Hematopoietic multipotent progenitor cell treated with erythropoietin and hydrocortisone succinate and interleukin-3 and kit ligand, for 15 days (in vitro differentiated cells): ENCODE measurements at places on chromosomes 11 and 22.
A peak's percentile ranks its signal among the peaks of the same experiment; 100 is the strongest.

- DNase-seq, result peak; percentile 70
Observed at GRCh38 chr11:44066732-44067141, 667 bp downstream of the ACCS start.

- DNase-seq, result no peak
Observed at GRCh38 chr22:35838855-35839576, 121.3 kb downstream of the APOL5 start.

DNA sequence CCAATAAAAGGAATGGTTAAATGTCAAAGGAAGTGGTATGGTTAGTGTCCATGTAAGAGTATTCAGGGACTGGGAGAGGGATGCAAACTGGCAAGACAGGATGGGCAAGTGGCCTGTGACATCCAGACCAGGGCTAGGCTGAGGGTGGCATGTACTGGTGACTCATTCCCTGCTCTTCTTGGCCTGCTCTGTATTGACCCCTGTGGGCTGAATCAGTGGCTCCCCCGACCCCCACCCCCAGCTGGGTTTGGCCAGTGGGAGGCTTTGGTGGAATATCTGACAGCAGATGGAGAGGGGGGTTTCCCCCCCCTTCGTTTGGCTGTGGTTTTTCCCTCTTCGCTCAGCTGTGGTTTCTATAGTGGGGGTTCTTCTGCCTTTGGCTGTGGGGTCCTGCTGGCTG lies 87.7 kb downstream of the CSNK2A3 start:
- no peak for DNase-seq

DNA sequence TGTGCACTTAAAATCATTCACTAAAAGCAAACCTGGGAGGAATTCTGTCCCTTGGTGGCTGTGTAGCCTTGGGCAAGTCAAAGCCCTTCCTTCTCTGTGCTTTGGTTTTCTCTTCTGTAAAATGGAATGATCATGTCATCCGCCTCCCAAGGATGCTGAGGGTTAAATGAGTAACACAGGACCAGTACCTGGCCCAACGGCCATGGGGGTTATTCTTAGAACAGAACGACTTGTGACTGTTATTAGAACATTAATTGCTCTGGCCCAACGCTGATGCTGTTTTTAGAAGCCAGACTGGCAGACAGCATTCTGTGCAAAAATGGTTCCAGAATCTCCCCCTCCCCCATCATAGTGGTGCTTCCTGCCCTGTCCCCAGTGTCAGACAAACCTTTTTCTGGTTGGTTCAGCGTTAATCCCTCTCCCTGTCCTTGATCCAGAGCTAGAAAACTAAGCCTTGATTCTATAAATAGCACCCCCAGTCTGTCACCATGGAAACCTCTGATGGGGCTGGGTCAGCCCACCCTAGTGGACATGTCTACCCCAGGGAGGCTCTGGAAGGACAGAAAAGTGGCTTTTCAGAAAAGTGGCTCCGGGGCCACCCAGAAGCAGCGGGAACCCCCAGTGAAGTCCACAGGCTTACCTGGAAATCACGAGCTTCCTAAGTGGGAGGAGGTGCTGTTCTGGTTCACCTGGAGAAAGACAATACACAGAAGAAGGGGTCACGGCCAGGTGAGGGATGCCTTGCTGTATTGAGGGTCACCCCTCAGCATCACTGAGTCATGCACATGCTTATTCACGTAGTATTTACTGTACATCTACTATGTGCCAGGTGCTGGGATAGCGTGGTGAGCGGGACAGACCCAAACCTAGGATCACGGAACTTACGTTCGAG lies 15.5 kb upstream of the TFIP11 start:
- no peak for DNase-seq

DNA sequence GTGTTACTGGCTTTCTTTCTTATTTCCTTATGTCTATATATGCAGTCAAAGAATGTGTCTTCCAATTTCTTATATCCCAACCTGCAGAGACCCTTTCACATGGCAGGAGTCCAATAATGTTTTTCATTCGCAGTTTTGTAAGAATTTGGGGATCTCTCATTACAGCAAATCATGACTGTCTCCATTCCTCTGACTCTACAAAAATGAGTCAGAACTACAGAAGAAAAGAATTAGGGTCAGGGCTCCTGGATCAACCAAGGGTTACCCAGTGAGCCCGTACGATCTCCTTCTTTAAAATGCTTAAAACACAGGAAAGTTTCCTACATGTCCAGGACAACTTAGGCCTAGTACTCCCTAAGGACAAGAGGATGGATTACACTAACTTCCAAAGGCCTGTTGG lies 42.2 kb downstream of the RPUSD4 start:
- DNase-seq, result no peak

DNA sequence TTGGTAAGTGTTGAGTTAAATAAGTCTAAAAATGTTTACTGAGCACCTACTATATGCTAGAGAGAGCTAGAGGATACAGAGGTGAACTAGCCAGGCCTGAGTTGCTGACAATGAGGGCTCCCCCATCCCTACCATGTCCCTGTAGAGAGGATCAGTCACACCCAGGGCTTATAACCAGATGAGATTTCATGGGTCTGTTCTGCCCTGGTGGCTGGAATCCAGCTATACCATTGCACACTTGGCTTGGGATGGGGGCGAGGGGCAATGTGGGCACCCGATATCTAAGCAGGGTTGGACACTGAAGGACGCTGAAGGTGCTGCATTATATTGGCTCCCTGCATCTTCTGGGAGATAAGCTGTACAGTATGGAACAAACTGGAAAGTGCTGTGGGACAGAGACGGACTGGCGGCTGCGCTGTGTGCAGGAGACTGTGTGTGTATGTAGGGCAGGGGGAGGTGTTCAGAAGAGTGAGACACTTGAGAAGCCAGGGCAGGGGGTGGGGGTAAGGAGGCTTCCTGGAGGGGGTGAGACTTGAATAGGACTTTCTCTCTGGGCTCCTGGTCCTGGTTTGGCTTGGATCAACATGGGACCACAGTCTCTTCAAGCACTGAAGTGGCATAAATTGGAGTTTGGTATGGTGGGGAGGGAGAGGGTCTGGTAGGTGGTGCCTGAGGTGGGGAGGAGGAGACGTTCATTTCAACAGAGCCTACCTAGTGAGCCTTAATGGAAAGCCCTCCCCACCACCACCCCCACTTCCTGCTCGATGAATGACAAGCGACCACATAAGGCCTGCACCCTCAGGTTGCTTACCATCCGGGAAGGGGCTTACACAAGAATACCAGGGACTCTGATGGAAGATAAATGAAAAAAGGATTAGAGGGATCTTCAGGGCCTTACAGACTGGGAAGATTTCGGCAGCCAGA lies 1.8 kb downstream of the CD82 start:
- no peak for DNase-seq

GRCh38 chr11:29656597-29656996 lies 360.2 kb downstream of the KCNA4 start:
- DNase-seq, result no peak

- DNase-seq, result no peak
Observed at GRCh38 chr11:111960916-111961315, 23.8 kb downstream of the DIXDC1 start.

DNA sequence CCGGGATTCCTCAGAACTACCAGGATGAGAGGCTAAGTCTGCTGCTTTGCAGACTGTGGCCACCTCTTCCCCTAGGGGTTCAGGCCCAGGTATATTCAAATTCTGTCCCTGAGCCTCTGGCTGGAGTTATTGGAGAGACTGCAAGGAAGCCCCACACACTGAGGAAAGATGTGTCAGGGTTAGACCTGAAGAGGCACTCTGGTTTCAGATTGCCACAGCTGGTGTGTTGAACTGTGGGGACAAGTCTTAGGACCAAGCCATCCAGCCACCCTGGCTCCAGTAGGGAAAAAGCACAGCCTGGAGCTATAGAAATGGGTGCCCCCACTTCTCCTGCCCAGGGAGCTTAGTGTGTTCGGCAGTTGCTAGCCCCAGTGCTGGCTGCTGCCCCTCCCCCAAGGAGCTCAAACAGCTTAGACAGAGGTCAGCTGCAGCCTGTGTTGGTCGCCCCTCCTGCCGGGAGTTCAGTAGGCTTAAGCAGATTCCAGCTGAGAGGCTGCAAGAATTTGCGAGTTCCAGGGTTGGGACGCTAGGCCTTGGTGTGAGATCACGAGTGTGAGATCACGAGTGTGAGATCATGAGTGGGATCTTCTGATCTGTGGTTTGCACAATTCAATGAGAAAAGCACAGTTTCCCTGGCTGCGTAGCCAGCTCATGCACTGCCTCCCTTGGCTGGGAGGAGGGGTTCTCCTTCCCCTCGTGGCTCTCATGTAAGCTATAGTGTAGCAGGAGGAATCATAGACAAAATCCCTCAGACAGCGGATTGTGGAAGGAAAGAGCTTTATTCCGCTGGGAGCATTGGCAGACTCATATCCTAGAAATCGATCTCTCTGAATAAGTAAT lies 552.1 kb upstream of the CHORDC1 start:
- DNase-seq, result no peak

DNA sequence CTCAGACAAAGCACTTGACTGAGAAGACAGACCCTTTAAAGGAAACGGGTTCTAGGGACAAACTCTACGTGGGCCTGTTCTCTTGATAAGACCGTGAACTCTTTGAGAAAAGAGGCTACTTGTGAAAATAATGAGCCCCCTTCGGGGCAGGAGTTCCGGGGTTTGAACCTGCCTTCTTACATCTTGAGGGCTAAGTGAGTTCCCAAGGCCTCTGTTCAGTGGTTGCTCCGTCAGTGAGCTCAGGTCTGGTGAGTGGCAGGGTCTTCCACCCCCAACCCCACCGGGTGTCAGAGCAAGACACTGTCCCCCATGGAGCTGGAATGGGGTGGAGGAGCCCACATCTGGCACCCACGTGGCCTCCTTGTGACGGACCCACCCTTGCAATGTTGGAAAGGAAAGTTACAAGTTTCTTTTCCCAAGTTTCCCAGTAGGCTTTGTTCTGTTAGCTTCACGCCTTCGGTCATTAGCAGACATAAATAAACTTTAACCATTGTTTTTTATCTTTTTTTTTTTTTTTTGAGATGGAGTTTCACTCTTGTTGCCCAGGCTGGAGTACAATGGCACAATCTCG lies 6.3 kb upstream of the SAMM50 start:
- DNase-seq, result no peak

- no peak for DNase-seq
Observed at GRCh38 chr22:48855593-48856307, 971.9 kb downstream of the BRD1 start.

GRCh38 chr11:76791861-76792260 lies 8.7 kb downstream of the TSKU start:
- peak; percentile 70 for DNase-seq

- DNase-seq, result no peak
Observed at GRCh38 chr11:123268156-123268555, 73.1 kb upstream of the CLMP start.

DNA sequence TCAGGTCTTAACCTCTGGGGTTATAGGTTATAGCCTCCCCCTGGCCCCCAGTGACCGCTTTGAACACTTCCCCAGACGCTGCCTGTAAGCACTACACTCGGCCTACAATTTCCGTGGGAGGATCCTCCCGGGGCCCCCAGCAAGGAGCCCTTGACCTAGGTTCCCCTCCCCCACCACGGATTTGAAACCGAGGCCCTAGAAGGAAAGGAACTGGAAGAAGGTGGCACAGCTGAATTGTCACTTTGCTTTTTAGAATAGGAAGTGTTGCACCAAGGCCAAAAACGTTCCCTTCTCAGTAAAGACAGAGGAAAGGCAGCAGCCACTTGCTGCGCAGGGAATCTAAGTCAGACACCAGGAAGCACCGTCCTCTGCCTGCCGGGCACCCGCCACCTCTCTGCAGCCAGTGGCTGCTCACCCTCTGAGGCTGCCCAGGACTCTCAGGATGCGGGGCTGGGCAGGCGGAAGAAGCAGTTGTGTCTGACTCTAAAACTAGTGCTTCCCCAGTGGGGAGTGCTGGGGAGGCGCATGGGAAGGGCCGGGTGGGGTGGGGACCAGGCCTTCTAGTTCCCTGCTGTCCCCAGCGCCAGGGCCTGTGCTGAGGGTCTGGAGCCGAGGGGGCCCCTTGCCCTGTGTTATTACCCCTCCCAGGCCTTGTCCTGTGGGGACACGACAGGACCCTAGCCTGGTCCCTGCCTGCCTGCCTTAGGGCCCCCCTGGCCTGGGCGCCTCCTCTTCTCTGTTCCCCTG lies 7.9 kb upstream of the FLRT1 start:
- DNase-seq, result no peak

DNA sequence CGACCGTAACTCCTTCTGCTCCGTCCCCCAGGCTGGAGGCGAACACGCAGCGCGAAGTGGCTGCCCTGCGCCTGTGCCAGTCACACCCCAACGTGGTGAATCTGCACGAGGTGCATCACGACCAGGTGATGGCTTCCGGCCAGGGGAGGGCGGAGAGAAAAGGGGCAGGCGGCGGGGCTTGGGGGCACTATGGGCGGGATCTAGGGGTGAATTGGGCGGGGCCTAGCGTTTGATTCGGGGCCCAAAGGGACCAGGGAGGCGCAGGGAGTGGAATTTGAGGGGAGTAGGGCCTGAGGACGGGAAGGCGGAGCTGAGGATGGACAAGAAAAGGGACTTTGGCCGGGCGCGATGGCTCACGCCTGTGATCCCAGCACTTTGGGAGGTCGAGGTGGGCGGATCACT lies 9.7 kb downstream of the RPS6KA4 start:
- DNase-seq, result no peak
